ENCODE measurements at places on chromosomes 3 and 15.
A peak's percentile ranks its signal among the peaks of the same experiment; 100 is the strongest.

DNA sequence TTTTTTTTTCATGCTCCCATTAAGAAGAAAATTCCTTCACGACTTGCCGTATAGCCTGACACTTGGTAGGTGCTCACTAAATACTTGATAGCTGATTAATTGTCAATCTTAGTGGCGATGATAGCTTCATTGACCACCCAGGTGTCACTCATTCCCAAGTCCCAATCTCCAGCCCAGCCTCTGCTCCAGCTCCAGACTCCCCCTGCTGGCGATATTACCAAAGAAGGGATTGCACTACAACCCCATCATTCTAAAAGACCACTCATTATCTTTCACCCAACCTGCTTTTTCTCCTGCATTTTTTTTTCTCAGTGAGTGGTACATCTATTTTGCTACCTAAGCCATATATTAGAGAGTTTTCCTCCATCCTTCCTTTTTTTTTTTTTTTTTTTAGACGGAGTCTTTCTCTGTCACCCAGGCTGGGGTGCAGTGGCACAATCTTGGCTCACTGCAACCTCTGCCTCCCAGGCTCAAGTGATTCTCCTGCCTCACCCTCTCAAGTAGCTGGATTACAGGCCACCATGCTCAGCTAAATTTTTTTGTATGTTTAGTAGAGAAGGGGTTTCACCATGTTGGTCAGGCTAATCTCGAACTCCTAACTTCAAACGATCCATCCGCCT lies 19.5 kb upstream of the COMMD2 start:
- DNase-seq, result peak; percentile 25

GRCh38 chr3:122092460-122093165 lies 37.5 kb downstream of the CD86 start:
- DNase-seq, result no peak

- no peak for DNase-seq
Observed at GRCh38 chr3:39469258-39469657, 1.8 kb downstream of the MOBP start.

DNA sequence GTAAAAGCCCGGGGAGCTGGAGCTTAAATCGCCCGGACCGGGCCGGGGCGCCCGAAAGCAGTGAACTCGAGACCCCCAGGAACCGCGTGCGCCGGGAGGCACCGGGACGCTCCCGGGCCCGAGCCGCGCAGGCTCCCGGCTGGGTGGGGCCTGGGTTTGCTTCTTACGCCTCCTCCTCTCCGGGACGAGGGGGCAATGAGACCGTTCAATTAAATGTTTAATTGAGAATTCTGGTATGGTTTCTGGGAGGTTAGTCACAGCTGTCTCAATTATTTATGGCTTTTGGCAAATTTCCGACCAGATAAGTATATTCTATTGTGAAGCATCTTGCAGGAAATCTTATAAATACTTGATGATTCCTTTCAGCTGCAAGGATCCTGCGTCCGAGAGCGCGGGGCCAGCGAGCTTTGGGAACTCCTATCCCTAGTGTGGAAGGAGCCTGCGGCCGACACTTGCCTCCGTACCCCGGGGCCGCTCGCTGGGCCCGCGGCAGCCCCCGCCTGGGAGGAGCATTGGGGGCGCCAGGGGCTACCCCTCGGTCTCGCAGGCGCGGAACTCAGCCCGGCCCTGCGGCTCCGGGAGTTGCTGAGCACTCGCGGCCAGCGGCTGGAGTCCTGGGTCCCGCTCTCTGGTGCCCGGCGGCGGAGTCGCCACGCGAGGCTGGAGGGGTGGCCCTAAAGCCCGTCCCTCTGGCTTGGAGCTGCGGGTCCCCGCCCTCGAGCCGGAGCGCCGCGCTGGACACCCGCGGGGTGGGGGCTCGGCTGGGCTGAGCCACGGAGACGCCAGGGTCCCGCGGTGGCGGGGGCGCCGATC lies 10.3 kb downstream of the ISL2 start:
- DNase-seq, result peak; percentile 36

GRCh38 chr3:165196577-165197480 lies 645 bp upstream of the SLITRK3 start:
- peak; percentile 15 for DNase-seq

DNA sequence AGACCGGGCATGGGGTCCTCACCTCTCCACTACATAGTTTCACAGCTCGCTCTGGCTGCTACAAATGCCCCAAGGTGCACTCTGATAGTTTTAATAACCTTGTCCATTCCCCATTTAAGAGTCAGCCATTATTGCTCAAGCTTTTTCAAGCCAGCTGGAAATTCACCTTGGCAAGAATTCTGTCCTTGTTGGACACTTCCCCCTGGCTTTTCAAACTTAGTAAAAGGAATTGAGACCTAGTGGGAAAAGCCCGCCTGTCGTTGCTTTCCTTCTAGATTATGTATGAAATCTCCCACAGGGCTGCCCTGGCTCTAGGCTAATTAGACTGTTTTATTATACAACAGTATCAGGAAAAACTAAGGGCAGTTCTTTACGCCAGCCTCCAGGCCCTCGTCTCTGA lies 293.7 kb upstream of the GADL1 start:
- no peak for DNase-seq

DNA sequence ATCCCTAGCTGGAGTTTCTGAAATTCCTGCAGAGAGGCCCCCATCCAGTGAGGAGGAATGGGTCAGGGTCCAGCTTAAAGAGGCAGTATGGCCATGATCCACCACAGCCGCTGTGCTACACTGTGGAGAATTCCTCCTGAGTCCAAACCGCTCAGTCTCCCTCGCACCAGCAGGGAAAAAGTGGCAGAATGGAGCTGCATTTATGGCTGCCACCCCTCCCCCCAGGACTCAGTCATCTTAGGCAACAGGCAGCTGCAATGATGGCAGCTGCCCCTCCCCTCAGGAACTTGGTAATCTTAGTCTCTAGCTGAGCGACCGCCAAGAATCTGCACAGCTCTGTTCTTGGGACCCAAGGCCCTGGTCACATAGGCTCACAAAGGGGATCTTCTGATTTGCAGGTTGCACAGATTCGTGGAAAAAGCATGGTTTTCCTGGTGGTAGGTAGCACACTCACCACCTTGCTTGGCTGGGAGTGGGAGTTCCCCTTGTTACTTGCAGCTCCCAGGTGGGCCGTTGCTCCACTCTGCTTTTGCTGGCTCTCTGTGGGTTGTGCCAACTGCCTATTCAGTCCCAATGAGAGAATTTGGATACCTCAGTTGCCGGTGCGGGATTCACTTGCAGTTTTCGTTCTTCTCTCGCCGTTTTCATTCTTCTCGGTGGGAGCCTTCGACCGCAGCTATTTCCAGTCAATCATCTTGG lies 204.1 kb downstream of the STXBP5L start:
- DNase-seq, result no peak

GRCh38 chr3:119794971-119795612 lies 13.2 kb downstream of the NR1I2 start:
- DNase-seq, result peak; percentile 8
